ENCODE measurements at places on chromosomes 12 and 14.

DNA sequence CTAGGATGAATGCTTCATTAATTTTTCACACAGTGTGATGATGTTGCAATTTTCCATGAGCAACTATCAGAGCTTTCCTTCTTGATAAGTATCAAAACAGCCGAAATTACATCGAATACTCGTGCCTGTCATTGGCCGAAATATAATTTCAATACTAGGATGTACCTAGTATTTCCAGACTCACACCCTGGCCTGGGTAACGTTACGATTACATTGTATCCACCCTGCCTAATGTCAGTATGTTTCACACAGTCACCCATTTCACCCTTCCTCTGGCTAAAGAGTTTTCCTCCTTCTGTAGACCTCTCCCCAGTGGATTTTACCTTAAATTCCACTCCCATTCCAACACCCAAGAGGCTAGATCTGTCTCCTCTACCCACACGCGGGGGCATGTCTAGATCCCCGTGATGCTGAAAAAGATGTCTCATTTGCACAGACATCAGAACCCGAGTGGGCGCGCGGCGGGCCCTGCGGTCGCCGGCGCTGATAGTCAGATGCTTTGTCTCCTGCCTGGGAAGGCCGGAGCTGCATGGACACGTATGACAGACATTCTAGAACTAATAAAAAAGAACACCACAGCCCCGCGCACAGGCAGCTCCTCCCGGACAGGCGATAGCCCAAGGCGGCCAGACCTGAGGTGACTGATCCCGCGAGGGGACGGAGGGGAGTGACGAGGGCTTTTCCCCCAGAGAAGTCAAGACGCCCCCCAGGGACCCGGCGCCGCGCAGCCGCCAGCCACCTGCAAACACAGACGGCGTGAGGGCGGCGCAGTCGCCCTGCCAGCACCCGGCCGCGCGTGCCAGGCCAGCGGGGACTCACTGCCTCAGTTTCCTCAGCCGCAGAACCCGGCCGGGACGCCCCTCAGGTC, 723 bp downstream of the KIF21A start:
- DNase-seq, result no peak

- DNase-seq, result no peak
Observed at GRCh38 chr12:64180951-64181350, 41.1 kb downstream of the KICS2 start.

GRCh38 chr12:3453990-3454680, 36.9 kb upstream of the PRMT8 start:
- DNase-seq, result no peak

DNA sequence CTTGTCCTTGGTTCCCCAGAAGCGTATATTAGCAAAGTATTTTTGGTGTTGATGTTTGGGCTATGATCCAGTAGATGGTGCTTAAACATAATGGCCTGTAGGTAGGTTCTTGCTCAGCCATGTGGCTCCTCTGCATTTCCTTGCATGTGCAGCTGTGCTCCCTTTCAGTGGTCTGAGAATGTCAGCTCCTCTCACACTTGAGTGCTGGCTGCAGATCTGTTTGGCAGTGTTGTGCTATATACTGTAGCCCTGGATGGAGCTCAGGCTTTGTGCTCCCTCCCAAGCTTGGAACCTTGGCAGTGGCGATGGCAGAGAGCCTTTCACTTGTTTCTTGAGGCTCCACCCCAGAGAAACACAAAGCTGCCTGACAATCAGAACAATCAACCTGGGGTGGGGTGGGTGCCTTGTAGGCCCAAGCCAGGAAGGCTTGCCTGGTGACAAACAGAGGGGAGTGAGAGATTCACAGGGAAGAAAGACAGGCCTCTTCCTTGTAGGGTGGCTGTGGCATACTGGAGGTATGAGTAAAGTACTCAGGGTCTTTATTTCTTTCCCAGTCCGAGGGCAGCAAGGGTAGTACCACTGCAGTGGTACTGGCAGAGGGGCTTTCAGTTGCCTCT, 255.3 kb downstream of the RAD51B start:
- DNase-seq, result no peak

DNA sequence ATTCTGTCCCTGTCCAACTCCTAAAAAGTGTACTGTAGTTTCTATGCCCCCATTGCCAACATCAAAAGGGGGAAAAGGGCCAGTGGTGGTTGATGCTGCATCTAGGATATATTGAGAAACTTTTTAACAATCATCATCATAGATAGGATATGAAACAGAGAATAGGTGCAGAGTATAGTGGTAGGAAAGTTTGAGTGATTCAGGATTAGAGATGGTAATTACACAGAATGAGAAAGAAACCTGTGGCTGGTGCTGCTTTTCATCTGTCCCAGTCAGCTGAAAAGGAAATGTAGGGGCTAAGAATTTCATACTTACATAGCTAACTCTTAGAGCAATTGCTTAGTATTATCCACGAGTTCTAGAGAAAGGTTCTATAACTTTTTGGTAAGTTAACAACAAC, 67.6 kb downstream of the GTF2A1 start:
- DNase-seq, result no peak

- no peak for DNase-seq
Observed at GRCh38 chr14:103073876-103074728, 9.9 kb upstream of the LBHD2 start.

Measured in activated CD4-positive, CD25-positive, alpha-beta regulatory T cell treated with anti-CD3 and anti-CD28 coated beads, Interleukin-2, amount 50 U/mL, for 72 hours (primary cell).